ENCODE measurements at places on chromosomes 11 and 22. TPM values are rescaled to one million over a fixed set of nuclear protein-coding genes. Genes with fewer than 3 reads are reported as not detected.

DNA sequence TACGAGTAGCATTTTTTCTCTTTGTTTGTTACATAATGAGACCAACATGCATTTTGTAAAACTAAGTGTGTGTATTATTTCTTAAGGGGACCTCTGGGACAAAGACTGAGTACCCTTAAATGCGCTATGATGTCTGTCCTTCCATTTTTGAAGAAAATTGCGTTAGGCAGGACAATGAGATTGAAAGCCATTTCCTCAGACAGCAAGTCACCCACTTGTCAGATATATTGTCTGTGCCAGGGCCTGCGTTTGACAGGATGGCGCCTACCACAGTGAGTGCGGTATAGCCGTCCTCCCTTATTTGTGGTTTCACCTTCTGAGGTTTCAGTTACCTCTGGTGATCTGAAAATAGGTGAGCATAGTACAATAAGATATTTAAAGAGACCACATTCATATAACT lies 2.2 kb downstream of the AP2A2 start:
- DNase-seq = no peak

GRCh38 chr22:43811777-43812148 lies 342 bp downstream of the EFCAB6 start:
- no peak for DNase-seq

DNA sequence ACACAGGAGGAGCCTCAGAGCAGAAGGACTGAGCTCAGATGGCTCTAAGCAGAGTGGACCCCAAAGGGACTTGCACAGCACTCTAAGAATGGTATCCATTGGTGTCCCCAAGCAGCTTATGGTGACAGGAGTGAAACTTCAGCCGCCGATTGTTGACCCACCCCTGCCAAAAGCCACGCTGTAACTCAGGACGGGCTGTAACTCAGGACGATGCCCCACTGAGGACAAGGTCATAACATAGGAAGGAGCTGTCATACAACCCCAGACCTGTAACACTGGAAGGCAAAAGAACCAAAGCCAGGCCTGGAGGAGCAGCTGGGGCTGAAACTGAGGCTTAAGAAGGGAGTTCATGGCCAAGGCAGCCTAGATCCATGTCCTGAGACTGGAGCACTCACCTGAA lies 14.2 kb downstream of the CD59 start:
- no peak for DNase-seq

GRCh38 chr11:109856928-109857327 lies 236.3 kb upstream of the ZC3H12C start:
- no peak for DNase-seq

- no peak for DNase-seq
These were observed 382.6 kb downstream of the KCNA4 start for GRCh38 chr11:29634244-29634643.

GRCh38 chr11:102653744-102654291 lies 28.7 kb upstream of the MMP20 start:
- no peak for DNase-seq

DNA sequence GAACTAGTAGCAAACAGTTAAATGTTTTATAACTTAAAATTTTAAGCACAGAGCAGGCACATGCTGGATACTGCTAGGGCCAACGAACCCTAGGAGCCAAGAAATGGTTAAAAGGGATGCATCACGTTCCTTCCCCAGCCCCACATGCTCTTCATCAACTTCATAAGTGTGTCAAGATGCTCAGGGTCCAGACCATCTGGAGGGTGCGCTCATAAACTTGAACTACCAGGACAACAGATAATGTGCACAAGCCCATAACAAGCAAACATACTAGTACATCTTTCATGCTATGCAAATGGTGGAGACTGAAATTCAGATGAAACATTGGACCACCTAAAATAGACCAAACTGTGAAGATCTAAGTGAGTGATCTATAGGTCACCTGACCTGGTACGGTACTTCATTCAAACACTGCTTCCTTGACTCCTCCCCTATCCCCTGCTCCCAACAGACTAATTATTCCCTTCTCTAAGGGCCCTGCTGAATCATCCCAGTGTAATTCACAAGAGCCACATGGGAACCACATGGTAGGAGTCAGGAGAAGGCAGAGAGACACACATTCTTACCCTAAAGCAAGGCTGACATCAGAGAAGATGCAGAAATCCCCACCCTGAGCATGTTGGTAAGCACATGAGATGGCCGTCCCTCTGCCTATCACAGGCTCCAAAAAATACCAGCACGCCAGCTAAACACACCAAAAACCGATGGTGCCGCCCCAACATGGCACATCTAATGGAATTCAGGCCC lies 83.9 kb downstream of the ETS1 start:
- no peak for DNase-seq

DNA sequence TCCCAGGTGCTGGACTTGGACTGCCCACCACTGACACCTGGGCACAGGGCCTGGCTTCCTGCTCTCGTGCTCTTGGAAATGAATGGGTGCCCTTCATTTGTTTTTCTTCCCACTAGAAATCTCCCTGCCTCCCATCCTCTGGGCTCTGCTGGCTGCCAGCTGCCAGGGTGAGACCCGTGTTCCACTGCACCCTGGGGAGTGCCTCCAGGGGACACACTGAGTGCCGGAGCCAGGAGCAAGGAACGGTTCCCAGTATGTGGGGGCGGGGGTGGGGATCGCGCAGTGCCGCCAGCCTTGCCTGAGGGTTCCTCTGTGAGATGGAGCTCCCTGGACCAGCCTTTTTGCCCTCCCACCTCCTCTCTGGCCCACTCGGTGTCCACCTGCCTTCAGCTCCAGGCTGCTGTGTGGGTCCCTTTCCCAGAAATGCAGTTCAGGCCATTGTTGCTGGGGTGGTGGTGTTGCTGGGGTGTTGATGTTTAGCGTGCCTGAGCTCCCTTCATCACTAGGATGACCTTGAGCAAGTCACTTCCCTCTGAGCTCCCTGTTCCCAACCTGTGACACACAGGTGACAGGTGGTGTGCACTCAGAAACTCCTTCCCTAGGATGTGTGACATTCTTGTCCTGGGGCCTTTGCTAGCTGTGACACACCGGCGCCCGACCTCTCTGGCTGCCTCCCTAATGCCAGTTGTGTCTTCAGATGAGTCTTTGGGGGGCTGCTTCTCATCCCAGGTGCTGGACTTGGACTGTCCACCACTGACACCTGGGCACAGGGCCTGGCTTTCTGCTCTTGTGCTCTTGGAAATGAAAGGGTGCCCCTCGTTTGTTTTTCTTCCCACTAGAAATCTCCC lies 72.1 kb downstream of the MED15 start:
- DNase-seq = no peak

- DNase-seq = no peak
These were observed 902 bp downstream of the MUS81 start for GRCh38 chr11:65861165-65861505.

DNA sequence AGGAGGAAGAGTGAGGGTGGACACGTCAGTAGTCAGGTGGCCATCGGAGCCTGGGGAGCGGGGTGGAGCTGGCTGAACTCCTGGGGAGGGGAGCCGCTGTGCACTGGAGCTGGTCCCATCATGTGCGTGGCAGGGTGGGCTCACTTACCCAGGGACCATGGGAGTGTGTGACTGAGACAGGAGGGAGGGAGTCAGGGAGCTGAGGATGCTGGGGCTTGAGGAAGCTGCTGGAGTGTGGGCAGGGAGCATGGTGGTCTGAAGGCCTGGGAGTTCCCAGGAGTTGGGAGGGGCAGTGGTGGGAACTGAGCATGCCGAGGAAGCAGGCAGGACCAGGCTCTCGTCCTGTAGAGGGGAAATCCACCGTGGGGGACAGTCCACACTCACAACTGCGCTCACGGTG lies 18.0 kb downstream of the CLDN5 start:
- no peak for DNase-seq

DNA sequence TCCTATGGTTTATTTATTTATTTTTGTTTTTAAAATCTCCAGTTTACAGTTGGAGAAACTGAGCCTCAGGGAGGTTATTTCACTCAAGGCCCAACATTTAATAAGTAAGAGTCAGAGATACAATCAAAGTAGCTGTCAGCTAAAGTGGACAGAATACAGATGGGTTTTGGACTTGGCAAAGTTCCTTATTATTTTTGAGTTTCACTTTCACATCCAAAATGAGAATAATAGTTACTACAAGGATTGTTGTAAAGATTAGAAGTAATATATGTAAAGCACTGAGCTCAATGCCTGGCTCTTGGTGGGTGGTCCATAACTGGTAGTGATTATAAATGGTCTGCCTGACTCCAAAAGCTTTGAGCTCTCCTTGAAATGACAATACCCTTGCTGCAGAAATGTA lies 87.5 kb upstream of the SESN3 start:
- DNase-seq = no peak

- no peak for DNase-seq
These were observed 44.5 kb upstream of the TEAD1 start for GRCh38 chr11:12629601-12630313.

DNA sequence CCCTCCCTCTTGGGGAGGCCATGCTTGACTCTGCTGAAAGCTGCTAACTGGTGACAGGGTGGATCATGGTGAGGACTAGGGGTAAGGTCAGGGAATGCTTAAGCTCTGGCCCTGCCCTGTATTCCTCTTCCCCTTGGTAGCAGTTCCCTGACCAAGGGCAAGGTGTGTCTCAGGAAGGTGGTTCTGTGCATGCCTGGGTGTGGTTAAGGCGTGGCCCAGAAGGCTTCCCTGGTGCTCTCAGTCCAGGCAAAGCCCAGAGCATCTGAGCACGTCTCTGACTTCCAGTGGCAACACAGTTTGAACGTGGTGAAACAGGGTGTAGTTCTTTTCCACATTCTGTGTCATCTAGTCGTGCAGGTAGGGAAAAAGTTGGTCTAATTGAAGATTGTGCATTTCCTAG lies 53.1 kb upstream of the HORMAD2 start:
- DNase-seq = no peak

DNA sequence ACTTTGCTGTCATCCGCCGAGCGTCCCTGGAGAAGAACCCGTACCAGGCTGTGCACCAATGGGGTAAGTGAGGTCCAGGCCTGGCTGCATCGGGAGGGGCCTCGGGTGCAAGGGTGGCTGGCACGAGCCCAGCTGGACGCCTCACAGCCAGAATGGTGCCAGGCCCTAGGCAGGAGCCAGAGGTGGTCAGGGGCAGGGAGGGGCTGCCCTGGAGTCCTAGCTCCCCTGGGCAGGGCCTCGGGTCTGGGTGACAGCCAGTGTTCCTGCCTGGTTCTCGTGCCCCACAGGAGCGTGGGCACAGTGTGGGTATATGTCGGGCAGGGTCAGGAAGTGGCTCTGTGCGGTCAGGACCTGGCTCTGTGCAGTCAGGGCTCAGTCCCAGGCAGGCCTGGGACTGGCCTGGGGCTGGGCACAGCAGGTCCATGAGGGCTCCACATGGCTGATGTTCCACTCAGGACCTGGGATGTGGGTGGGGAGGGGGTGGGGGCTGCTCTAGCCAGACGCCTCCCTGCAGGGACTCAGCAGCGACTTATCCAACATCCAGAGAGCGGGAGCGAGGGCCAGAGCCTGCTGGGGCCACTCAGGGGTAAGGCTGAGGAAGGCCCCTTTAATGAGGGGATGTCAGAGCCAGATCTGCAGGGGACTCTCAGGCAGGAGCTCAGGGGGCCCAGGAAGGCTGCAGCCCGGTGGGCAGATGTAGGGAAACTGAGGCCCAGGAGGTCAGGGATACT lies 1.2 kb downstream of the TSPAN32 start:
- no peak for DNase-seq

- no peak for DNase-seq
These were observed 129.2 kb upstream of the MTMR2 start for GRCh38 chr11:96052921-96053651.

GRCh38 chr11:47220401-47220821 lies 5.6 kb downstream of the DDB2 start:
- no peak for DNase-seq

GRCh38 chr11:100827934-100828661 lies 141.0 kb downstream of the ARHGAP42 start:
- DNase-seq = no peak

The OR52I1 gene
- 0.03 TPM for polyA plus RNA-seq

The TMPRSS5 gene
- polyA plus RNA-seq = 2.0 TPM

The C1QTNF4 gene
- 7.3 TPM for polyA plus RNA-seq

The OR10D3 gene
- polyA plus RNA-seq = not detected

The SCGB1D2 gene
- 2.3 TPM for polyA plus RNA-seq

The MS4A7 gene
- polyA plus RNA-seq = 1.8 TPM

Data from left renal cortex interstitium (tissue), 4 donors.